Activated naive CD4-positive, alpha-beta T cell treated with anti-CD3 and anti-CD28 coated beads, Interleukin-2, amount 10 ng/mL, durations not matched to agents 7 days and 5 days (primary cell): ENCODE measurements at places on chromosomes 12 and 14.

GRCh38 chr12:30980955-30981662 lies 54.6 kb downstream of the TSPAN11 start:
- H3K36me3 ChIP-seq: no peaks in the 10 kb centered on the region
- peaks cover 3% of the 10 kb centered on the region for H3K27me3 ChIP-seq

GRCh38 chr12:28575593-28576205 lies 385.4 kb downstream of the CCDC91 start:
- no peak for DNase-seq
- H3K4me3 ChIP-seq: no peak overlapping the region
- no peak overlapping the region for H3K27ac ChIP-seq
- no peaks in the 10 kb centered on the region for H3K36me3 ChIP-seq

DNA sequence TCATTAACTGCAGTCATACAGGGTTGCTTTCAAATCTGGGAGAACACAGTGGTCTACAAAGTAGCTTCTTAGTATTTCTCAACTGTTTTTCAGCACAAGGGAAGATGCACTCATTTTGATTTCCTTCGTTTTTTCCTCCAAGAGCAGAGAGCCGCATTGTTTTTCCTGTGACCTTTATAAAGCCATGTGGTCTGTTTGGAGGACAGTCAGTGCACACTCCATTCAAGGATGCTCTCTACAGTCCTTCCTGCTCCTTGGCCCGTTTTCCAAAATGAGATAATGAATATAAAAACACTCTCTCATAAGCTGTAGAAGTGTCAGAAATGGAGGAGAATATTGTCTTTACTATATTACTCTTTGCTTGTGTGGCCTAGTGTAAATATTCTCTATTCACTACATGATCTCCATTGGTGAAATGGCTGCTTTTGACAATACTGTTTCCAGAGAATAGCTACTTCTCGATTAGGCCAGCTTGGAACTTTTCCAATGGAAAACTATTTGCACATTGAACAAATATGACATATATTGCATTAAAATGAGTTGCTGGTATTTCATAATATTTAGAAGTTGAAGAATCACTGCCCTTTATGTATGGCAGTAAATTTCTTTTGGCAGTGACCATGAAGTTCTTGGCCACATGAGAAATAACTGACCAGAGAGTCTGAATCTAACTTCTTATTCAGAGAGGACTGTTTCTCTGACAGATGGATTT lies 393.1 kb upstream of the RGS6 start:
- peaks cover 12% of the 10 kb centered on the region for H3K4me1 ChIP-seq
- H3K27me3 ChIP-seq: no peaks in the 10 kb centered on the region
- no peaks in the 10 kb centered on the region for H3K36me3 ChIP-seq
- no peak overlapping the region for H3K4me3 ChIP-seq

- no peaks in the 10 kb centered on the region for H3K27me3 ChIP-seq
- H3K4me3 ChIP-seq: no peak overlapping the region
- no peak overlapping the region for H3K27ac ChIP-seq
- no peak for DNase-seq
- no peaks in the 10 kb centered on the region for H3K4me1 ChIP-seq
Observed at GRCh38 chr12:69442894-69443293, 27.3 kb upstream of the FRS2 start.

DNA sequence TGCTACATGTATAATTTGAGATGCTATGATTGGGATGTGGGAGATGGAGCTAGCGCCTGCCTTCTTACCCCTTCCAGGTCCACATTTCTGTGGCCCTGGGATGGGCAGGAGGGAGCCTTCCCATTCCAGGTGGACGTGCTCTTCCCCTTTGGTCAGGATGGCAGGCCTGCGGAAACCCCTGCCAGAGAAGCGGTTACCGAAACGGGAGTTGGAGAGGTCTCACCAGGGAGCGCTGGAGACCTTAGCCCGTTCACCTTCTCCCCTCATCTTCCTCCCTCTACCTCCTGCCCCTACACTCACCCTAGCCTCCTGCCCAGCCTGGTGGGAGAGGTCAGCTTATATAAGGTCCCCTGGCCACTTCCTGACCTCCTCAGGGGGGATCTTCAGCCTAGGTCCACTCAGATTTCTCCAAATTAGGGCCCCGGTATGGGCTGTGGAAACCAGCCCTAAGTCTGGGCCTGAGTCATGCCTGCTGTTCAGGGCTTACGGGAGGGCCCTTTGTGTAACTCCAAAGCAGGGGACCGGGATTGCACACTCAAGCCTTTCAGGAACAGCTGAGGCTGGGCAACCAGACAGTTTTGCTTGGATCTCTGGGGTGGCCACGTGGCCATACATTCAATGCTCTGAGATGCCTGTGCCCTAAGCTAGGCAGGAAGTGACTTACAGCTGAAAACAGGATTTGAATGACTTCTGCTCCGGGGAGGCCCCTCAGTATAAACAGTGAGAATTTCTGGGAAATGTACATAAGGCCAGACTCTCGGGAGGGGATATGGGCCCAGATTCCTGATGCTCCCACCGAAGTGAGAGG lies 10.2 kb upstream of the MEG3 start:
- no peak for DNase-seq
- H3K4me3 ChIP-seq: no peak overlapping the region
- peaks cover 23% of the 10 kb centered on the region for H3K27me3 ChIP-seq
- no peaks in the 10 kb centered on the region for H3K36me3 ChIP-seq

DNA sequence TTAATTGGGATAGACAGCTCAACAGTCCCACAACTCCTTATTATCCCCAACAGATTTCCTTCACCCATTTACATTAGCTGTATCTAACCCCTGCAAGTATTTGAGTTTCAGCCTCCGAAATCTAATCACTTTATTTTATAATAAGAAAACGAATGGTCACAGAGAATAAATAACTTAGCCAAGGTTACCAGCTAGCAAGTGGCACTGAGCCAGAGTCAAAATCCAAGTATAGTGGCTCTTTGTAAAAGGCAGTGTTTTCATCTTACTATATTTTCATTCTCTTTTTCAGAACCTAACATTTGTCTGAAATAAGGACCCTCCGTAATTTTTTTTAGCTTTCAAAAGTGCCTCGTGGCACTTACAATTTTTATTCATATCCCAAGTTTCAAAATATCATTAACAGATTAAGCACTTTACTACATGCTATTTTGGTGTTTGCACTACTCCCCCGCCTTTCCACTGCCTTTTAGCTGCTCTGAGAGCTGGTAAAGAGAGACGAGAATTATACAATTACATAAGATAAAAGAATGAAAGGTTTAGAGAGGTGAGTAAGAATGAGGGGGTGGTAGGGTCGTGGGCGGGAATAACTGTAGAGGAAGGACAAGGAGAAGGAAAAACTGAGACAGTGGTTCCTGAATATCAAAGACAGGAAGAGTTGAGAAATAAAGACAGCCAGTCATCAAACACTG lies 3.7 kb upstream of the USP15 start:
- peaks cover 35% of the 10 kb centered on the region for H3K36me3 ChIP-seq
- H3K27ac ChIP-seq: peak overlapping the region; percentile 47
- peaks cover 44% of the 10 kb centered on the region for H3K4me1 ChIP-seq
- peak overlapping the region; percentile 19 for H3K4me3 ChIP-seq
- DNase-seq: no peak
- H3K27me3 ChIP-seq: no peaks in the 10 kb centered on the region

- no peak overlapping the region for H3K27ac ChIP-seq
- no peaks in the 10 kb centered on the region for H3K27me3 ChIP-seq
- no peaks in the 10 kb centered on the region for H3K36me3 ChIP-seq
- no peaks in the 10 kb centered on the region for H3K4me1 ChIP-seq
Observed at GRCh38 chr12:42760550-42760949, 171.0 kb upstream of the PRICKLE1 start.

DNA sequence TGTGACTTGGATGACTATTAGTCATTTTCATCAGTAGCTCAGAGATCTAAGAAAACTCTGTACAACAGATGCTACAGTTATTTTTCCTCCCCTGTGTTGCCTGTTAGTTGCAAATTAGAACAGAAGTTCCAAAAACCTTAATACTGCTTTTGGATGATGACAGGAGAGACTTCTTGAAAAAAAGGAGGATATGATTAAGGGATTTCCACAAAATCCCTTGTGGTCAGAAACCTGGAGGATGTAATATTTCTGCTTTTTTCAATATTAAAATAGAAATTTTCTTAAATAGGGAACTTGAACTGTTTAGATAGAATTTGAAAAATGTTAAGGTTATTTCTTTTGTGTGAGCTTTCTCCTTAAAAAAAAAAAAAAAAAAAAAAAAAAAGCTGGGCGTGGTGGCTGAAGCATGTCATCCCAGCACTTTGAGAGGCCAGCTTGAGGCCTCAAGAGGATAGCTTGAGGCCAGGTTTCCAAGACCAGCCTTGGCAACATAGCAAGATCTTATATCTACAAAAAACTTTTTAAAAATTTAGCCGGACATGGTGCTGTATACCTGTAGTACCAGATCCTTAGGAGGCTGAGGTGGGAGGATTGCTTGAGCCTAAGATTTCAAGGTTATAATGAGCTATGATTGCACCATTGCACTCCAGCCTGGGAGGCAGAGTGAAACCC lies 14.1 kb downstream of the CMAS start:
- peaks cover 35% of the 10 kb centered on the region for H3K36me3 ChIP-seq
- H3K4me1 ChIP-seq: no peaks in the 10 kb centered on the region
- no peak overlapping the region for H3K27ac ChIP-seq
- no peak overlapping the region for H3K4me3 ChIP-seq
- no peak for DNase-seq
- H3K27me3 ChIP-seq: no peaks in the 10 kb centered on the region

GRCh38 chr12:123044351-123044750 lies 63.9 kb downstream of the ARL6IP4 start:
- peaks cover 3% of the 10 kb centered on the region for H3K36me3 ChIP-seq
- H3K4me1 ChIP-seq: peaks cover 30% of the 10 kb centered on the region
- DNase-seq: no peak
- H3K27ac ChIP-seq: no peak overlapping the region

GRCh38 chr12:98606359-98606988 lies 13.0 kb downstream of the SLC25A3 start:
- DNase-seq: no peak
- H3K36me3 ChIP-seq: peaks cover 16% of the 10 kb centered on the region
- no peak overlapping the region for H3K4me3 ChIP-seq

DNA sequence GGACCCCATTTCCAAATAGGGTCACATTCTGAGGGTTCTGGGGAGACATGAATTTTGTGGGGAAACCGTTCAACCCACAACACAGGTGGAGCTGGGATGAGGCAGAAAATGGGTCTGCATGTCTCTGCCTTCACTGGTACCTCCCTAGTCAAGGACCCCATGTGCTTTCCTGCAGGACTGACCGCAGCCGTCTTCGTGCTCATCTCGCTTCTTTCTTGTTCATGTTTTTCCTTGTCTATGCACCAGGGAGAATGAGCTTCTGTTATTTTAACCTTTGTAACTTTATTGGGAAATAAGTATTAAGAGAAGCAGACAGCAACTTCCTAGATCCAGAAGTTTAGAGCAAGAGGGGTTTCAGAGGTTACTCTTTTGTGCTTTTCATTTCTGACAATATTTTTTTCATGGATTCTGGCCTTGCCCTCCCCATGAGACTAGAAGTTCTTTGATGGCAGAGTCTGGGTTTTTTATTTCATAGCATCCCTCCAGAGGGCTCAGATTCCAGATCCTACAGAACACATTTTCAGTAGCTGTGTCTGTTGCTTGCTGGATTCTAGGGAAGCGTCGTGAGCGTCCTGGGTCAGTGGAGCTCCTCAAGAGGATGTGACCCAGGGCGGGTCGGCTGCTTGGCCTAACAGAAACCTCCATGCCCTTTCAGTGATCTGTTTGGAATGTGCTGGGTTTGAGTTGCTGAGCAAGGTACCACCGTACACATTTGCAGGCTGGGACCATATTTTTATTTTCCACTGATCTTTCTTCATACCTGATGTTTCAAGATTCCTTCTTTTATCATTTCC lies 104.2 kb downstream of the ADGRD1 start:
- H3K27ac ChIP-seq: no peak overlapping the region
- H3K36me3 ChIP-seq: no peaks in the 10 kb centered on the region
- no peaks in the 10 kb centered on the region for H3K4me1 ChIP-seq

DNA sequence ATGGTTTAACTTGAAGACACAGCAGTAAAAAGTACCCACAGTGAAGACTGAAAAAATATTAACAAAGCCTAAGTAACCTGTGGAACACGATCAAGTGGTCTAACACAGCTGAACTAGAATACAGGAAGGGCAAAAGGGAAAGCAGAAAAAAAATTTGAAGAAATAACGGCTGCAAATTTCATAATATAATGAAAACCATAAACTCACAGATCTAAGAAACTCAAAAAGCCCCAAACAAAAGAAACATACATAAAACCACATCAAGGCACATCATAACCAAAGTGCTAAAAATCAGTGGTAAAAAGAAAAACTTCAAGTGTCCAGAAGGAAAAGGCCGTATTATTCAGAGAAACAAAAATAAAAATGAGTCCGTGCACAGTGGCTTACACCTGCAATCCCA lies 30.9 kb downstream of the SPPL3 start:
- no peak overlapping the region for H3K4me3 ChIP-seq
- H3K27me3 ChIP-seq: no peaks in the 10 kb centered on the region
- H3K27ac ChIP-seq: no peak overlapping the region
- no peak for DNase-seq
- H3K36me3 ChIP-seq: peaks cover 9% of the 10 kb centered on the region

DNA sequence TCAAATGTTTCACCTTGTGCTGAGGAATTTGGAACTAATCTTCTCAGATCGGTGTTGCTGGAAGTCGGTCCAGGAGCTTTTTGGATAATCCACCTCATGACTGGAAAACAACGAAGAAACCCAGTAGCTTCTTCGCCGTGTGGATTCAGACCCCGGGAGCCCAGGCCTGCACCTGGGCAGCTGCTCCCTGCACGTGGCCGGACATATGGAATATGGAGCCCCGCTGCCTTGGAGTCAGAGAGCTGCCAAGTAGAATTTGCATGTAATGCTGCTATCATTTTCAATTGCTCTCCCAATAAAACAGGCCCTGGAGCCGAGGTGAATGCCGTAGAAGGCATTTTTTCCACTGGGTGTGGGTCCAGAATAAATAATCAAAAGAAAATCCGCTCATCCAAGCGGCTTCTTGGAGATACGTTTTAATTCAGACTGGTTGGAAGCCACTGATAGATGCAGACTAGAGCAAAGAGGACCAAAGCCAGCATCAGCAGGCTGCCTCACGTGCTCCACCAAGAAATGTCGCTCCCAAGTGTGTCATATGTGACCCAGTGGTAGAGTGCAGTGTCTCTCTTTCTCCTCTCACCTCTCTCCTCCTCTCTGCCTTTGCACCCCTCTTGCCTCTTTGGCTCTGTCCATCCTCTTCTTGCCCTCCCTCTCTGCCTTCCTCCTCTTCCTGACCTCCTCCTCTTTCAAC lies 115.3 kb downstream of the ZNF664 start:
- H3K4me3 ChIP-seq: no peak overlapping the region
- H3K36me3 ChIP-seq: no peaks in the 10 kb centered on the region
- peaks cover 3% of the 10 kb centered on the region for H3K27me3 ChIP-seq
- no peaks in the 10 kb centered on the region for H3K4me1 ChIP-seq
- DNase-seq: no peak
- no peak overlapping the region for H3K27ac ChIP-seq

GRCh38 chr14:20934148-20934762 lies 21.0 kb upstream of the RNASE2 start:
- no peaks in the 10 kb centered on the region for H3K36me3 ChIP-seq
- peak; percentile 36 for DNase-seq
- H3K4me3 ChIP-seq: no peak overlapping the region
- H3K27me3 ChIP-seq: peaks cover 6% of the 10 kb centered on the region
- H3K27ac ChIP-seq: no peak overlapping the region
